Testis (tissue), 5 donors: ENCODE measurements at places on chromosomes 7 and 10. TPM values are rescaled to one million over a fixed set of nuclear protein-coding genes. Genes with fewer than 3 reads are reported as not detected.

DNA sequence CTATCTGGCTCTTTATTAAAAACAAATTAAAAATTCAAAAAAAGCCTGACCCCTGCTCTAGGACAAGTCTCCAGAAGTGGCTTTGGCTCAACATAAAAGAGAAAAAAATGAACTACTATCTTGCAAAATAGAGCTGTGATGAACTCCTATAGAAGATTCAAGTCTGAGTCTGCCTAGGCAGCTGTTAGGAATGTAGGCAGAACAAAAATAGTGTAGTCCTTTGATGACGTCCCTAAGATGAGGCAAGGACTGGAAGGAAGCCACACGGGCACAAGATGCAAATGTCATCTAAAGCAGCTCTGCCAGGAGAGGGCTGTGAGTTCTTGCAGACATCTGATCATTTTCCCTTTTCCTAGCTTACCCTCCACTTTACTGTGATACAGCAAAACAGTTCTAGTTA is 20.5 kb downstream of the ASNS start:
- H3K27me3 ChIP-seq: no peaks in the 10 kb centered on the region
- H3K27ac ChIP-seq: no peak overlapping the region
- no peak for DNase-seq
- no peak overlapping the region for H3K4me3 ChIP-seq

GRCh38 chr10:71604324-71605018 is 115.1 kb downstream of the C10orf105 start:
- no peaks in the 10 kb centered on the region for H3K36me3 ChIP-seq
- no peak for DNase-seq
- no peak overlapping the region for H3K4me3 ChIP-seq

GRCh38 chr7:69840248-69840647 is 242.0 kb downstream of the AUTS2 start:
- H3K4me1 ChIP-seq: no peaks in the 10 kb centered on the region
- DNase-seq: no peak
- no peaks in the 10 kb centered on the region for H3K36me3 ChIP-seq

DNA sequence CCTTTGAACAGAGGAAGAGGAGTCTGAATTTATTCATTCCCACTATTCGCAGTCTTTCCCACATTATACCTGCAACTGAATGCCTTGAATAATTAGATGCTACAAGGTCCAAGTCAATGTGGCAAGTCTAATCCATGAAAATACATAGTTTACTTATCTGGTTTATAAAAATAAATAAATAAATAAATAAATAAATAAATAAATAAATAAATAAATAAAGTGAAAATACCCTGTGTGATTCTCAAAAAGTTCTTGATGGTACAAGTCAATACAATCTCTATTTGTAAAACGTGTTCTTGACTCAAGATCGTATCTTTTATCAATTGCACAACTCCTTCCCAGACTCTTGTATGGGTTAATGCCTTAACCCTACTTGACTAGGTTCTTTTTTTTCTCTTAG is 417.7 kb downstream of the ZWINT start:
- H3K4me1 ChIP-seq: no peaks in the 10 kb centered on the region
- no peak overlapping the region for H3K4me3 ChIP-seq
- no peak overlapping the region for H3K27ac ChIP-seq
- H3K36me3 ChIP-seq: no peaks in the 10 kb centered on the region
- no peak for DNase-seq

DNA sequence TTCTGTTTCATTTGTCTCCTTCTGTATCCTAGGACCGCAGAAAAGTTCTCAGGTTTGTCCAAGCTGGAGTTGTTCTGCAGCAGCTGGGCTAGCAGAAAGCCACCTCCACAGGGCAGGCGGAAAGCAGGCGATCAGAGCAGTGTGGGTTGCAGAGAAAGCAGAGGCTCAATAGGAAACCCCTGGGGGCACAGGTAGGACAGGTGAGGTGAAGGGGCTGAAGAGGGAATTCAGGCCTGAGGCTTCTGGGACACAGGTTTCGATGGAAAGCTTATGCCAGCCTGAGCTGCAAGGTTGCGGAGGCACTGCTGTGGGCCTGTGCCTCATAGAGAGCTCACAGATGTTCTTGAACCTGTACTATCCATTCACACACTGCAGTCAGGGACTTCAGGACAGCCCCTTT is 194.9 kb upstream of the TPK1 start:
- no peak overlapping the region for H3K4me3 ChIP-seq
- no peaks in the 10 kb centered on the region for H3K36me3 ChIP-seq
- no peak overlapping the region for H3K27ac ChIP-seq

DNA sequence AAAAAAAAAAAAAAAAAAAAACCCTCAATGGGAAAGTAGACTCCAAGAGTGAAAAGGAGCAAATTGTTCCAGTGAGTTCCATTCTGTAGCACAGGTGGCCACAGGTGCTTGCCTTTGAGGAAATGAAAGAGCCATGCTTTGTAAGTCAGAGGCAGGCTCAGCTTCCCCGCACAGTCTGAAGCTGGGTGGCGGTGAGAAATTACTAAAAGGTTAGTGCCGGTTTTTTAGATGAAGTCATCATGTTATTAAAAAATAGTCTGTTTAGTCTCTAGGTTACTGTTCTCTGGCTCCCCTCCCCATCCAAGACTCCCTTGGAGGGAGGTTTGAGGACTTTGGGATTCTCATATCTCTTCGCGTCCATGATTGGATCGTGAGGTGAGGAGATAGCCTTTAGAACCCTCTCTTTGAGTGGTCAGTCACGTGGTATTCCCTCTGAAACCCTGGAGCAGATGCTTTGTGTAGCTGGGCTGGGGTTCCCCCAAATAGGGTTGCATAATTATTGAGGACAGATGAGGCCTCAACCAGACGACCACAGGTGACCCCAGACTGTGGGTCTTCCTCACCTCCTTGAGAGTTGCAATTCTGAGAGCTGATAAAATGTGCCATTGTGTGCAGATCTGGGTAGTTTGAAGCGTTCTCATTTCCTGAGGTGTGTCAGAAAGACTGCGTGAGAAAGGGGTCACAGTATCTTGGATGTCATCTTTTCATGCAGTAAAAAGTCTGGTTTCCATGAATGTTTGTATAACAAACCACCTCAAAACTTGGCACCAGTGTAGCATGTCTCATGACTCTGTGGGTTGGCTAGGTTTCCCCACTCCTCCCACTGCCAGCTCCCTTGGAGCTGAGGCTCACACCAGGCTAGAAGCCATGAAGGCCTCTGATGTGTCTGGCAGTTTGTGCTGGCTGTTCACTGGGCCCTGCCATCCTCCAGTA is 27.1 kb downstream of the OGDH start:
- H3K4me1 ChIP-seq: peaks cover 21% of the 10 kb centered on the region
- H3K4me3 ChIP-seq: no peak overlapping the region
- no peaks in the 10 kb centered on the region for H3K27me3 ChIP-seq
- peak; percentile 56 for DNase-seq
- H3K27ac ChIP-seq: no peak overlapping the region

GRCh38 chr10:103262229-103262628 is 14.7 kb upstream of the INA start:
- DNase-seq: no peak
- H3K4me1 ChIP-seq: no peaks in the 10 kb centered on the region
- no peaks in the 10 kb centered on the region for H3K27me3 ChIP-seq
- no peaks in the 10 kb centered on the region for H3K36me3 ChIP-seq

Gene SNCG
- total RNA-seq: 8.9 TPM

Gene ITGA8
- total RNA-seq: 0.68 TPM

Gene SFTPA1
- not detected for total RNA-seq

Gene SP8
- 2.2 TPM for total RNA-seq

Gene OR2A42
- total RNA-seq: not detected
